Amniotic stem cell (primary cell): ENCODE measurements at places on chromosomes 4 and X.

DNA sequence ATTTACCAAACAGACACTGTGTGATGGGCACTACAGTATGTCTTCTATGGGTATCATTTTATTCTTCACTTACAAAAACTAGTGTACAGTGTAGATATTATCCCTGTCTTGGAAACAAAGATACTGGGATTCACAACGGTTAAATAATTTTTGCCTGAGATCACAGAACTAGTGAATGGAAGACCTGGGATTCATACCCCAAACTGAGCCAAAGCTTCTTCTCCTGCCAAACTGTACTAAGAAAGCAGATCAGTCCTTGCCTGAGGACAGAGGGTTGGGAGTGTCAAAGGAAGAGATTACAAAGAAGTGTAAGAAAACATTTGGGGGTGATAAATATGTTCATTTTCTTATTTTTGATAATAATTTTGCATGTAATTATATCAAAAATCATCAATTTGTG is 43.1 kb downstream of the PPA2 start:
- DNase-seq, result no peak

- DNase-seq, result no peak
These were observed 25.3 kb upstream of the S100P start for GRCh38 chr4:6668391-6668790.

DNA sequence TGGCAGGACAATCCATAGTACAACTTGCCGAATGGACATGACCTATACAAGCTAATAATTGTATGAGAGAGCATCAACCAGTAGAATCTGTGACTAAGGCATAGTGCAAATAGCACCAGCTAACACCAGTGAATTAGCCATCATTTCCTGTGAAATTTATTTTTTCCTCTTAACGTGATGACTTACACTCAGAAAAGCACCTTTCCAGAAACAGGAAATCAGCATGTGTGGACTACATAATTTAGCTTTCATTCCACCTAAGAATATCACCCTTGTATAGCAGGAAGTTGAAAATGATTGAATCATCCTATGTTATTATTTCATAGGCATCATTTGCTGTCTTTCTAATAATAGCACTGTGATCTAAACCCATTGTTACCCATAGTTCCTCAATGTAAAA is 1393.4 kb upstream of the PCDH7 start:
- DNase-seq, result no peak

- DNase-seq, result no peak
These were observed 69.6 kb upstream of the PCDH18 start for GRCh38 chr4:137601934-137602333.

- peak; percentile 96 for DNase-seq
These were observed 3.3 kb downstream of the KLF3 start for GRCh38 chr4:38667085-38667893.

DNA sequence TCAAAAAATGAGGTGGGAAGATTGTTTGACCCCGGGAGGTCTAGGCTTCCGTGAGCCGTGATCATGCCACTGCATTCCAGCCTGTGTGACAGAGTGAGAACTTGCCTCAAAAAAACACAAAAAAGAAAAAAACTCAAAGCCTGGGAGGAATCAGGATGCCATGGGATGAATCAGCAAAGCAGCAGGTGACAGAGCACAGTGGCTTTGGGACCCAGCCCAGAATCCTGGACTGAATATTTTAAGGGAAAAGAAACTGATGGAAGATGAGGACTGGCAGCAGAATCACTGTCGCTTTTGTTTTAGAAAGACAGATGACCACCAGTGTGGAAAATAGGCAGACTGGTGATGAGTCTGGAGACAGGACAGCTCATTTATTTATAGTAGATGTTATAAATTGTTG is 16.6 kb downstream of the S100G start:
- DNase-seq, result no peak

DNA sequence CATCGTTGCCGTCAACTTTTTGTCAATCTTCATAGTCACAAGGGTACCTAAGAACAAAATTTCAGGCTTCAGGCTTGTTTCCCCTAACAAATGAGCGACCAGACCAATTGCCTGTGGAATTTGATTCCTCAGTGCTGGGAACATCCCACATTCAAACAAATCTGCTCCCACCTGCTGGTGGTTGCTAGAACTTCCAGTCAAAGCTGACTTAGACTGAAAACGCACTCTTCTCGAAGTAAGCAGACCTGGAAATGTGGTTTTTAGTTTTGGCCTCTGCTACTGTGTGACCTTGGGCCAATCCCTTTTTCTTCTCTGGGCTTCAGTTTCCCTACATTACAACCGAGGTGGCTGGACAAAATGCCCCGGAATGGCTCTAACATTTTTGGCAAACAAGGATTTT is 1.8 kb upstream of the GABRQ start:
- DNase-seq, result peak; percentile 1

DNA sequence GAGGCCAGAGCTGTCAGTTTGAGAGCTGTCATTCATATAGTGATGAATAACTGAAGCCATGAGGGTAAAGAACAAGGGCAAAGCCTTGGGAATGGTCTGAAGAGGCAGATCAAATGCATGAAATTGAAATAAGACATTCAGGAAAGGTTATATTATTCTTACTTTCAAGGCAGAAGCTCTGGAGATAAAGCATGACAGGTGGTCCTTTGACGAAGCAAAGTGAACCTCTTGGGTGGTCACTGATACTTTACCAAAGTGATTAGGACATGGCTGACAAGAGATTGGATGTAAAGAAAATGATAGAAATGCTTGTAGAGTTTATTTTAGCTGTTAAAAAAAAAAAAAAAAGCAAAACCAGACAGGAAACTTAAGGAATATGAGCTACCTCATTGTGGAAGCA is 634.0 kb upstream of the FTHL17 start:
- DNase-seq, result no peak

GRCh38 chrX:106201502-106202178 is 33.5 kb downstream of the PWWP3B start:
- DNase-seq, result no peak
